ENCODE measurements at places on chromosomes 5 and 9.

- DNase-seq: no peak
Measured at GRCh38 chr9:127793093-127793708, 7.4 kb downstream of the CDK9 start.

GRCh38 chr5:53257806-53258373, 148.3 kb upstream of the MOCS2 start:
- no peak for DNase-seq

DNA sequence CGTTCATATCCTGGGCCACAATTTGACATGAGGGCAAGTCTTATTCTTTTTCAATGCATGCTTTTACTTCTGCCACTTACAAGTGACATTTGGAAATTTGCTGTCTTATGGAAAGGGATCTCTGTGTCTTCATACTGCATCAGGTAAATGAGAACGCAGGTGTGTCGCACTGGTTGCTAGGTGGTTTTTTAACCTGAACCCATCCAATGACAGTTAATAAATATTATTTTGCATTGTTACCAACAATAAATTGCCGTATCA, 1.1 kb downstream of the ADAMTS16 start:
- no peak for DNase-seq

DNA sequence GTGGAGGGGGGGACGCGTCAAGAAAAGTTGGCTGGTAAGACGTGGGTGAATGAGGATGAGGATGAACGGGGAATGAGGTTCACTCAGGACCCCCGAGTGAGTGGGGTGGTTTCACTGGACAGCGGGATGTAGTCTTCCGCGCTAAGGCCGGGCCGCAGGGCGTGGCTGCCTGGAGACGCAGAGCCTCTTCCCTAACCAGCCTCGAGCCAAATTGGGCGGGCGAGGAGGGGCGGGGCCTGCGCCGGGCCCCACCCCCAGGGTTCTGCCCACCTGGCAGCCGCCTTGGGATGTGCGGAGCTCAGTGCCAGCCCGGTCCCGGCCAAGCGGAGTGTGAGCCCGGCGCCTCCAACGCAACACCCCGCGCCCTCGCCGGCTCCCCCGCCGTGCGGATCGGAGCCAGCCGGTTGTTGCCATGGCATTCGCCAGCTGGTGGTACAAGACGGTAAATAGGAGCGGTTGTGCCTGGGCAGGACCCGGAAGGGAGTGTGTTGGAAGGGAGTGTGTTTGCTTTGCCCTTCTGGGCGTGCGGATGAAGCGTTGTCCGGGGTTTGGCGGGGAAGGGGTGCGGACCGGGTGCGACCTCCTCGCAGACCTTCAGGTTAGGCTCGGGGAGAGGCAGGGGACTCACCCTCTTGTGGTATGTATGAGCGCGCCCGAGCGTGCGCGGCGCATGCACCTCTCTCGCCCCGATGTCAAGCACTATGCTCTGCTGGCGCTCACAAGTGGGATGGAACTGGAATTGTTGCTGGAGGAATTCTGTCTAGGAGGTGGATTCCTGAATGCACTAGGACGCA, 746 bp downstream of the CAST start:
- DNase-seq: peak; percentile 96

DNA sequence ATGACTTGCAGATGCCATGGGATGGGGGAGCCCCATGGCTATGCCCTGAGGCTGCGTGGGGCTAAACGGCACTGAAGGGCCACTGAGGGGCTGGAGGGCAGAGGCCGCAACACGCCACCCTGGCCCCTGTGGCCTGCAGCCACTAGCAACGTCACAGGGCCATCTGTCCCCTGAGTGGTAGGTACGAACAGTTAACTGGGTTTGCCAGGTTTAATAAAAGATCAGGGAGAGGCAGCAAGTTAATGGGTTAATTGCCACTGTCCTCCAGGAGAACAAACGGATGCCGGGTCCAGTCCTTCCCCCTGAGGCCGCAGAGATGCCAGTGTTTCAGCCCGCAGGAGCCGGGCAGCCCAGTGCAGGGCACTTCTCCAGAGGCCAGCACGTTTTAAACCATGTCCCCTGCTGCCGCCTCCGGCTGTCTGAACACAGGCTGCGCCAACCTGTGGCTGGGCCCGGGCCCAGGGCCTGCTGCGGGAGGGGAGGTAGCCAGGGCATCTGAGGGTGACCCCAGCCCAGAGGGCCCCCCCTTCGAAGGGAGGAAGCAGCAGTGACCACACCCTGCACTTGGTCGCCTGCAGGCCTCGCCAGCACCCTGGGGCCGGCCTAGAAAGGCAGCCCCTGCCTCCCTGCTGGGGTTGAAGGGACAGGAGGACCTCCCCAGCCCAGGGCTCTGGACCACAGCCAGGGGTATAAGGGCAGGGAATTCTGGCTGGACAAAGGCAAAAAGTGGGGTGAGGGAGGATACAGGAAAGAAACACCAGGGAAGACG, 227.3 kb downstream of the FANCC start:
- DNase-seq: no peak

- DNase-seq: no peak
Measured at GRCh38 chr5:117999939-118000549, 988.3 kb downstream of the DTWD2 start.

- no peak for DNase-seq
Measured at GRCh38 chr9:77667151-77667550, 19.0 kb upstream of the GNA14 start.

- DNase-seq: no peak
Measured at GRCh38 chr5:89396278-89396954, 513.4 kb upstream of the MEF2C start.

DNA sequence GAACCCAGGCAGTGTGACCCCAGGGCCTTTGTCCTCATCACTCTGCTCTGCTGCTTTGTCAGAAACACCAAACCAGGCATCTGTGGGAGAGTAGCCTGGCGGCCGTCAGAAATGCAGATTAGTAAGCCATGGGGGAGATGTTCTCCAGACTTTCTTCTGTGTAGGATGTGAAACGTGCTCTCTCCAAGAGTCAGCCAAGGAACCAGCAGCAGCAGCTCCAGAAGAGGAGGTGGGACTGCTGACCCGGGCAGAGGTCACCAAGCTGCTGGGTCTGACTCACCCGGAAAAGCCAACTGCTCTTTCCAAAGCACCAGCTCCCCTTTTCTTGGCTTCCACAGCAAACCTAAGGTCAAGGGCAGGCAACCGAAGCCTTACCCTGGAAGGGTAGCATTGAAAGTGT, 14.4 kb upstream of the ABLIM3 start:
- DNase-seq: no peak

DNA sequence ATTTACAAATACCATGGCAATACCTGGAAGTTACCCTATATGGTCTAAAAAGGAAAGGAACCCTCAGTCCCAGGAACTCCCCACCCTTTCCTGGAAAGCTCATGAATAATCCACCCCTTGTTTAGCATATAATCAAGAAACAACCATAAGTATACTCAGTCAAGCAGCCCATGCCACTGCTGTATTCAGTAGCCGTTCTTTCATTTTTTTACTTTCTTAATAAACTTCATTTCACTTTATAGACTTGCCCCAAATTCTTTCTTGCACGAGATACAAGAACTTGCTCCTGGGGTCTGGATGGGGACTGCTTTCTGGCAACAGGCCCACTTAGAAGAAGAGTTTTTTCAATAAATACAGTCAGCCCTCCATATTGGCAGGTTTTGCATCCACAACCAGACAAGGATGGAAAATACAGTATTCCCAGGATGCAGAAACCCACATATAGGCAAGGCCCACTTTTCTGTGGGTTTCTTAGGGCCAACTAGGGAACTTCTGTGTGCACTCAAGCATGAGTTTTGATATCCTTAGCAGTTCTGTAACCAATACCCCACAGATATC, 2.8 kb upstream of the TBCA start:
- DNase-seq: no peak

DNA sequence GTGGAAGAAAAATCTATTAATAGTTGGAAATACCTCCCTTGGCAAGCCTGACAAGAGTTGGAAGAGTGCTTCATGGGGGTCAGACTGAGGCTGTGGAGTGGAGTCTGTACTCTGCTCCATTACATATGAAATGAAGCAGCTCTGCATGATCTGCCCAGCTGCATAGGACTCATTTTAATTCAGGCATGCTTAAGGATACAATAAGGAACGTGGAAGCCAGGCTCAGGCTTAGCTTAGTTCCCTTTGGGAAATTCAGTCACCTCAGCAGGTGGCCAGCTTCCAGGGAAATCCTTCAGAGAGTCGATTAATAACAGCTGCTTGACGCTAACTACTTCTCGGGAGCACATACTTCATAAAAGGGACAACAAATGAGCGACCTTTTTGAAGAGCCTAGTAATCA, 1672.9 kb upstream of the WWC1 start:
- DNase-seq: no peak

DNA sequence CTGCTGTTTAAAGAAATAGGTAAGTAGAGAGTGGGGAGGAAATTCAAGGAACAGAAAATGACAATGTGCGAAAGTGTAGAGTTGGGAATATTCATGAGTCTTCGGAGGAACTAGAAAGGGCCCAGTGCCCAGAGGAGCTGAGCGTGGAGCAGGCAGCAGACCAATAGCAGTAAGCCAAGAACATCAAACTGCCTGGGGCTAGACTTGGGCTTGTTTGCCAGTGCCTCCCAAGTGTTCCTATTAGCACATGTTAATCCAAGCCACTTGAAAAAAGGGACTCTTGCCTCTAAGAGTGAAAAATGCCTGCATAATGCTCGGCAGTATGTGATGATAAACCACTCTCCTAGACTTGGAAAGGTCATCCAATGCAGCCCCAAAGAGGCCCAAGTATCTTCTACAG, 1.2 kb upstream of the TAL2 start:
- no peak for DNase-seq

GRCh38 chr5:116456036-116456435, 118.6 kb downstream of the SEMA6A start:
- no peak for DNase-seq

DNA sequence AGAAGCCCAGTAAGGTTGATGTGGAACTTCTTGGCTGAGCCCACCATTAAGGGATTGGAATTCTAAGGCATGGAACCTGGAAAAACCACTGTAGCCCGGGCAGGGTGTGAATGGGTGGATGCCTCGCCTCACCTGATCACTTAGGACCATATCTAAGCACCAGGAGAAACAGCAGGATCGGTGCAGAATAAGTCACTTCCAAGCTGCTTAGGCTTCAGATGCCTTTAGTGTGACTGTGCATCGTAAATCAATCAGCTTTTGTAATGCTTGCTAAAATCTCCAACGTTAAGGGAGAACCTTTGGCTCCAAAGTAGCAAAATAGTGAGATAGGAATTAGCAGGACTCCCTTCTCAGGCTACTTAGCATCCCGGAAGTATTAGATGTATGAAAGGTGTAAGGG, 103.9 kb upstream of the MEGF10 start:
- DNase-seq: no peak

DNA sequence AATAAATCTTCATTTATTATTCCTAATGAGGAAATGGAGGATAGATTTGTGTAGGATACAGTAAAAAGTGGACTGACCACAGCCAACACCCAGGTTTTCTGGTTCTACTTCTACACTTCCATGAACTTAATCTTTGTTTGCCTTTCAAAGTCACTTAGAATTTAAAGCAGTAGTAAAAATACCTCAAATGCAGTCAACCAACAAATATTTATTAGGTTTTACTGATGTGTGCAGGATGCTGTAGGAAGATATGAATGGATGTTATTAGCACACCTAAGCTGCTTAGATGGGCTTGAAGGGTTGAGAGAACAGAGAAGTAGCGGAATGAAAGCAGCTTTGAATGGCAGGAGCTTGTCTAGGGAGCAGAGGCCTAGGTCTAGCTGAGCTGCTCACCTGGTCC, 201.1 kb downstream of the PALM2AKAP2 start:
- DNase-seq: no peak

- DNase-seq: no peak
Measured at GRCh38 chr9:101527066-101527465, 6.6 kb upstream of the RNF20 start.

- no peak for DNase-seq
Measured at GRCh38 chr5:169791251-169791650, 154.2 kb downstream of the DOCK2 start.

- no peak for DNase-seq
Measured at GRCh38 chr9:18791074-18791473, 241.9 kb downstream of the SAXO1 start.

DNA sequence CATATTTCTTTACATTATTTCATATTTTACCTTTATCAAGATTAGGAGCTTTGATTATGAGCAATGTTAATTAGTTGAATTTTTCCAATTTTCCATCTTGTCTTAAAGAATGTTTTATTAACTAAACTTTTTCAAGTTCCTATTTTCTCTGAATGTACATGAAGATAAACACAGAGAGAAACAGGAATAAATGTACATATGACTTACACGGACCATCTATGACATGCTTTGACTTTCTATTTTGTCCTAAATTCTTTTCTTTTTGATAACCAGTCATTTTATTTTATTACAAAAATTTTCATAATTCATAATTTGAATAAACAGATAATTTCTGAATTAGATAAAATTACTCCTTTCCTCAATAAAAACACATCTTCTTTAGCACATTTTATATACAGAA, 1038.8 kb upstream of the ARRDC3 start:
- no peak for DNase-seq

GRCh38 chr5:154778534-154778933, 23.4 kb downstream of the LARP1 start:
- no peak for DNase-seq

DNA sequence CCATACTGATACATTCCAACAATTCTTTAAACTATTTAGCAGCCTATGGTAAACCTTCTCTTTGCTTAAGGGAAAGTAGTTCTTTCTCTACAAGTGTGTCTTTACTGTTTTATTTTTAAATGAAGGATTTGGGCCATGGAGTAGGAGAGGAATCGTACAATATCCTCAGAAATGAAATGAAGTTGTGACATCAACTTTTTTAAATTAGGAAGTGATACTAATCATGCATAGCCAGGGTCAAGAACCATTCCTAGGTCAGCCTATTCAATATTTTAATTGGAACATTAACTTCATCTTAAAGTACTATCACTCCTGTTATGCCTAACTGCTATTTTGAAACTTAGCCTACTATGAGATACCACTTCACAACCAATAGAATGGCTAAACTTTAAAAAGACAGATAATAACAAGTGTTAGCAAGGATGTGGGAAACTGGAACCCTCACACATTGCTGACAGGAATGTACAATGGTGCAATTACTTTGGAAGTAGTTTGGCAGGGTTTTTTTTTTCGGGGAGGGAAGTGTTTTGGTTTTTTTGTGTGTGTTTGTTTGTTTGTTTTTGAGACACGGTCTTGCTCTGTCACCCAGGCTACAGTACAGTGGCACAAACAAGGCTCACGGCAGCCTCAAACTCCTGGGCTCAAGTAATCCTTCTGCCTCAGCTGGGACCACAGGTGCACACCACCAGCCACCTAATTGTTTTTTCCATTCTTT, 10.7 kb downstream of the AGTPBP1 start:
- no peak for DNase-seq

DNA sequence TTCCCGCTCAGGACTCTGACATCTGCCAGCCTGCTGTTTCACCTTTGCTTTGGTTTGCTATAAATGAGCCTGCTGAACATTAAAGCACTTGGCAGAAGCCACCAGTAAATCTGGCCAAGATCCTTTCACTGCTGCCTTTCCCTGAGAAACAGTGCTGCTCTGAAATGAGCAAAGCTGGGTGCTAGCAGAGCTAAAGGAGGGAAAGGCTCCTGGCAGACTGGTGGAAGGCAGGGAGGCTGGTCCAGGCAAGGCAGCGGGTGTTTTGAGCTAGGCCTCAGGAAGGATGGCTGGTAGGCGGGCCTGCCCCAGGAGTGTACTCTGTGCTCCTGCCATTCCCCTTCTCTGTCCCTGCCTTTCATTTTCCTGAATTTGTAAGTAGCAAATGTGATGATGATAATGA, 52.5 kb upstream of the PTGS1 start:
- DNase-seq: no peak

GRCh38 chr5:10913841-10914240, 152.8 kb upstream of the DAP start:
- DNase-seq: no peak

GRCh38 chr9:1319436-1319835, 269.3 kb downstream of the DMRT2 start:
- no peak for DNase-seq

GRCh38 chr5:56350011-56350596, 117.0 kb upstream of the ANKRD55 start:
- no peak for DNase-seq
